ENCODE measurements at places on chromosomes 6 and 20.

- no peak for DNase-seq
Observed at GRCh38 chr20:23358923-23359593, 2.9 kb upstream of the GZF1 start.

DNA sequence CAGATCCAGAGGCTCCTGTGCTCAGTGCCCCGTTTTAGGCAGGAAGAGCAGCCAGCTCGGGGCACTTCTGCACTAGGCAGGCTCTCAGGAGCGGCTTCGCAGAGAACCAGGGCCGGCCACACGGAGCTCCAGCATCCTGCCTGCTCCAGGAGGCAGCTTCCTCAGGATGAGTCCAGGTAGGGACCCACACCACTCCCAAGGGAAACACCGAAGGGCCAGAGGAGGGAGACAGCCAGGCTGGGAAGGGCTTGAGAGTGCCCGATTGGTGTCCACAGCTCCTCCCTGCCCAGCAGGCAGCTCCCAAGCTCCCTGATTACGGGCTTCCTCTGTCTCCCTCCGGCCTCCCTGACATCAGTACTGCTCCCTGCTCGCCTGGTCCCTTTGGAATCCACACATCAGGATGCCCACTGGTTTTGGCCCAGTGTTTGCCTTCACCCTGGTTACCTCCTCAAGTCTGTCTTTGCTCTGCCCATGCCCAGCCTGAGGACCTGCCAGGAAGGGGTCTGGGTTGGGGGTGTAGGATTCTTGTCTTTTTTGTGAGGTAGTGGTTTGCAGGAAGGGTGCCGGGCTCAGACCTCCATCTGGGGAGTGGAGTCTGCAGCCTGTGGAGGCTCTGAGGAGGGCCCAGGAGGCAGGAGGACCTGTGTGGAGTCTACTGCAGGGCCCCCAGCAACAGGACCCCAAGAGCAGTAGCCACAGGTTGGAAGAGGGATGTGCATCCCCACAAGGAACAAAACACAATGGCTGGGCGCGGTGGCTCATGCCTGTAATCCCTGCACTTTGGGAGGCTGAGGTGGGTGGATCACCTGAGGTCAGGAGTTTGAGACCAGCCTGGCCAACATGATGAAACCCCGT is 11.2 kb upstream of the PYGB start:
- DNase-seq = no peak

DNA sequence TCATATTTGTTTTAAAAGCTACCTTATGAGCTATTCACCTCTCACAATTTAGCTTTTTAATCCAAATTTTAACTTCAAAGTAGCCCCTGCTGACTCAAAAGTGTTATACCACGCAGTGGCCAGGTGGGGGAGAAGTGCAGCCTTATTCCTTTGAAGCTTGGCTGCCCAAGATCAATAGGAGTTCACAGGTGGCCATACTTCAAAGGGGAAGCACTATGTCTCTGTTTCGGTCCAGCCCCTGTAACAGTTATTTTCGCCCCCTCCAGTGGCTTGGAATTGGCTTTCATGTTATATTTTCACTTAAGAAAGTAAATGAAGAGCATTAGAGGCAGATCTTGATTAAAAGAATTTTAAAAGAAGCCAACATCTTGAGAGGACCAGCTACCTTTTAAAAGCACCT is 608.4 kb downstream of the EPHA7 start:
- DNase-seq = no peak

DNA sequence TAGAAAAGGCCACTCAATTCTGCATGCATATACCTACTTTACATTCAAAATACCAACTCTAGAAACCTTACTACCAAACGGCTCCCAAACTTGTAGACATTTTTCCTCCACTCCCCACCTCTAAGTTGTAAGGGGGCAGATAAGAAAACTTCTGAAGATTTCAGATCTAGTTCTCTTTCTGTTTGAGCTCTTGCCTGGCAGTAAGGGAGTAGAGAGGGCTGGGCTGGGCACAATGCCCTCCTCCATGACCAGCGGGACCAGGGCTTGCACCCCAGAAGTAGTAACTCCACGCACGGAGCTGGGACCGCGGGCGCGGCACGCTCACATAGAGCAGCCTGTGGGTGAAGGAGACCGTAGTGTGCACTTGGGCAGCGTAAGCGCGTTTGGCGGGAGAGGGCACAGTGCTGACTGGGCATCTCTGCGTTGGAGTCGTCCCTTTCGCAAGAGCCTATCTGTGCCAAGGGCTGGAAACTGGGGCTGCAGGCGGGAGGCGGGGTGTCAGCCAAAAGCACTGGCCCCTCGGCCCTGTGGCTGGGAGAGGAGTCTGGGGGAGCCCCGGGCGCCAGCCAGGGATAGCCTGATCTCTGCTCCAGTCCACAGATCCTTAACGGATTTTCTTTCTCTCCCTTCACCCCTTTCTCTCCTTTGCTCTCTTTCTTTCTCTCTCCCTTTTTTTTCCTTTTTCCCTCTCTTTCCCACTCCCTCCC is 32.4 kb downstream of the PHACTR1 start:
- DNase-seq = no peak

GRCh38 chr20:49846206-49846807 is 33.7 kb downstream of the SLC9A8 start:
- no peak for DNase-seq

GRCh38 chr6:43510827-43511163 is 649 bp upstream of the LRRC73 start:
- no peak for DNase-seq

- DNase-seq = no peak
Observed at GRCh38 chr6:19269341-19269898, 567.8 kb upstream of the ID4 start.

DNA sequence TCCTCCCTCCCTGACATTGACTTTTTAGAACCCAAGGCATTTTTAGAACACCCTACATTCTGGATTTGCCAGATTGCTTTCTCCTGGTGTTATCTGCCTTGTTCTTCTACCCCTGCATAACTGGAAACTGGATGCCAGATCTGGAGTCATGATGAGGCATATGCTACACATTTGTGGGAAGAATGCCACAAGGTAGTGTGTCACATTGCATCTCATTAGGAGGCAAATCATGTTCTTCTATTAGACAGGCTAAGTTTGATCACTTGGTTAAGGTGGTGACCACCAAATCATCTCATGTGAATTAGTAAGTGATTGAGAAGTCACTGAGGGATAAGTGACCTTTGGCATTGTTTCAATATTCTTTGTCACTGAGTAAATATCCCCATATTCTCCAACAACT is 12.9 kb upstream of the NKX2-2 start:
- no peak for DNase-seq

DNA sequence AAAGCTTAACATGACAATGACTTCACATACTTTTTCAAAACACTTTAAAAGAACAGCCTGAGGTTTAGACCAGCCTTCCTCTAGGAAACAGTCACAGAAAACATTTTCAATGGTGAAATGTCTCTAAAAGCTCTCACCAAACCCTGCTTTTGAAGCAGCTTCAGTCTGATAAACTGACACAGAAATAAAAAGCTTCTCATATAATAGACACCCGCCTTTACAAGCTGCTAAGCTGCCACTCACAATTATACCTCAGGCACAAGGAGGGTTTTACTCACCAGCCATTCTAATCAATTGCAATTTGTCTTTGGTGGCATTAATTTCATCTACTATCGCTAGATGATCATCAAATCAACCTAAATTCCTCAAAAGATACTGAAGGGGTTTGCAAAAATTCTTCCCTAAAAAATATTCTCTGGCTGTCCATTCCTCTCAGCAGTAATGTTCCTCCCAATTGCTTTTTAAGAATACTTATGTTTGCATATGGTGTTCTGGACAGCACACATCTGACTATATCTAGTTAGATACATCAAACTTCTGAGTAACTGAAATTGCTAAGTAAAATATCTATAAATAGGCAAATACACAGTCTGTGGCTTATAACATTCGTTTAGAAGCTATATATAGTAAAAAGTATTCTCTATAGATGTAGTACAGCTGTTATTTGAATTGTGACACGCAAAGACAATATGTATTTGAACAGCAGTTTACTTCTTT is 29.4 kb downstream of the KIF13A start:
- no peak for DNase-seq

GRCh38 chr6:28542440-28543296 is 17.0 kb downstream of the GPX5 start:
- no peak for DNase-seq

DNA sequence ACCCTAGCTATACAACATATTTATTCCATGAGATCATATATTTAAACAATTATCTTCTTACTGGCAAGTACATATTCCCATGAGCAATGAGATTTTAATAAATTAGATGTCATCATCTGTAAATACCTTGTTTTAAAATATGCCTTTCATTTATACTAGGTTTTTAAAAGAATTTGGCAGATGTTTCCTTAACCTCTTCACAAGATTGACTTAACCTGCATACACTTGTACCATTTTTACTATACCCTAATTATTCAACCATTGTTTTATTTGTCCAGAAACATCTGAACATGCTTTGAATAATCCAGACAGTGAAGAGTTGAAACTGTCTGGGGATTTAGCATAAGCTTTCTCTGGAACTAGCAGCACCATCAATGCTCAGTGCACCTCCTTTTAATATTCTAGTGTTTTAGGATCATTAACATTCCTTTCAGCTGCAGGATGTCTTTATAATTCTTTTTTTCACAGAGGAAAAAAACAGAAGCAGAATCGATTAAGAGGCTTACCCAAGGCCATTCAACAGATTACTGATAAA is 188.0 kb upstream of the TENT5A start:
- no peak for DNase-seq

DNA sequence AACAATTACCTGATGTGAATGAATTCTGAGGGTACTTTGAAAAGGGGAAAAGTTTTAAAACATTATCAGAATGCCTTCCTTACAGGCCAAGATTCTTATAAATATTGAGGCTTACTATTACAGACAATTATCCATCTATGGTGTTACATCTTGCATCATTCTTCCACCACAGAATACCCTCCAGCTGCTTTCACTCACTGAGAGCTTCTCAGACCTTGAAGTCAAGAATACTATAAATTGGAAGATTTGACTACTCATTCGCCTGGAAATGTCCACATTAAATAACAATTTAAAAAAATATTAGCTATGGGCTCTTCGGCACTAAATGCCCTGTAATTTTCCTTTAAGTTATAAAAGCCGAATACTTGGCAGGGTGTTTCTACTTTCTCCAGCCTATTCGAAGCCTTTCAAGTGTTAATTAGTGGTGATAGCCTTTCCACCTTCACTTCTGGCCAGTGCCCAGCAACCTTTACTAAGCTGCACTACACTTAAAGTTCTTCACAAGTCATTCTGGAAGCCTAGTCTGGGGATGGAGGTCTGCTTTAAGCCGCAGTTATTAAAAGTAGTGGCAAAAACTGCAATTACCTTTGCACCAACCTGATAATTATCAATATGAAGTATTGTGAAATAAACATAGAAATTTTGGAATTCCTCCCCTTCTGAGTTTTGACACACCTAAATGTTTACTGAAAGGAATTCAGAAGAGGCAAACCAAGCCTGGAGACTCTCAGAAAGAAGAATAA is 100.9 kb downstream of the BMP5 start:
- no peak for DNase-seq
